ENCODE measurements at places on chromosomes 16 and 17. TPM values are rescaled to one million over a fixed set of nuclear protein-coding genes. Genes with fewer than 3 reads are reported as not detected.

NPIPA3 gene
- polyA plus RNA-seq: 4.0 TPM

AURKB gene
- 0.47 TPM for polyA plus RNA-seq

OTOP2 gene
- not detected for polyA plus RNA-seq

PHKB gene
- 18.5 TPM for polyA plus RNA-seq

MT1A gene
- 8.4 TPM for polyA plus RNA-seq

MYH1 gene
- polyA plus RNA-seq: not detected
